ENCODE measurements at places on chromosomes 1 and 21.

DNA sequence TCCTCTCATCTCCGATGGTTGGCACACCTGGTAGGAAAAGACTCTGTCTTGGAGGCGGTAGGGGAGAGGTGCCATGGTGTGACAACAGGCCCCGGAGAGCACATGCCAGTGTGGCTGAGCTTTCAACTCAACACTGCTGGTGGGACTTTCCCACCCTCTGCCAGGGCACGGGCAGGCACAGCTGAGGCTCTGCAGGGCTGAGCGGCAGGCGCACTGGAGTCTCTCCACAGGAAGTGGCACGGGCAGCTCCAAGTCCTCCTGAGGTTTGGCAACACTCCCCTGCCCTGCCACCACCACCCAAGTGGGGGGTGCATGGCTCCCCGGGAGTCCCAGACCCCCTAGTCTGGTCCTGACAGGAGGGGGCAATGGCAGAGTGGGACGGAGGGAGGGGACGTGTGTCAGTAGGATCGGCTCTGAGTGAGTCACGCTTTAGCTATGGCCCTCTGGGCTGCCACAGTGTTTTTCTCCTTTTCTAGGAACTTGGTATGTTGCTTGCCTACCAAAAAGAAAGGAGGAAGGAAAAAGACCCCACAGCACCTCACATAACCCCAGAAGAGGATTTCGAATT lies 27.3 kb upstream of the EVA1B start:
- DNase-seq, result no peak

DNA sequence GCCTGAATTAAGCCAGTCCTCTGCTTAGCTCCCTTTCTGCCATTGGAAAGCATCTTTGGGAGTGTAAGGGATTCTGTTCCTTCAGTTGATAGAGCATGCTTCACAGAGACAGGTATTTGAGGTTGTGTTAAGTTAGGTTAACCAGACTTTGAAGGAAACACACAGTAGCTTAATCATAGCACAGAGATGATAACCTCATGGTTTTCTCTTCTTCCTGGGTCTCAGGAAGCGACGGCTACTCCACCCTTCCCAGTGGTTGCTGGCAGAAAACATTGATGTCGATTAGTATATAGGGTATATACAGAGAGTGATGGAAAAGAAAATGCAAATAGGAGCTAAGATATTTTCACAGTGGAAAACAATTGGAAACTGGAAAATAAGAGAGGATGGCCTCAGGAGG lies 42.0 kb downstream of the S1PR1 start:
- no peak for DNase-seq

DNA sequence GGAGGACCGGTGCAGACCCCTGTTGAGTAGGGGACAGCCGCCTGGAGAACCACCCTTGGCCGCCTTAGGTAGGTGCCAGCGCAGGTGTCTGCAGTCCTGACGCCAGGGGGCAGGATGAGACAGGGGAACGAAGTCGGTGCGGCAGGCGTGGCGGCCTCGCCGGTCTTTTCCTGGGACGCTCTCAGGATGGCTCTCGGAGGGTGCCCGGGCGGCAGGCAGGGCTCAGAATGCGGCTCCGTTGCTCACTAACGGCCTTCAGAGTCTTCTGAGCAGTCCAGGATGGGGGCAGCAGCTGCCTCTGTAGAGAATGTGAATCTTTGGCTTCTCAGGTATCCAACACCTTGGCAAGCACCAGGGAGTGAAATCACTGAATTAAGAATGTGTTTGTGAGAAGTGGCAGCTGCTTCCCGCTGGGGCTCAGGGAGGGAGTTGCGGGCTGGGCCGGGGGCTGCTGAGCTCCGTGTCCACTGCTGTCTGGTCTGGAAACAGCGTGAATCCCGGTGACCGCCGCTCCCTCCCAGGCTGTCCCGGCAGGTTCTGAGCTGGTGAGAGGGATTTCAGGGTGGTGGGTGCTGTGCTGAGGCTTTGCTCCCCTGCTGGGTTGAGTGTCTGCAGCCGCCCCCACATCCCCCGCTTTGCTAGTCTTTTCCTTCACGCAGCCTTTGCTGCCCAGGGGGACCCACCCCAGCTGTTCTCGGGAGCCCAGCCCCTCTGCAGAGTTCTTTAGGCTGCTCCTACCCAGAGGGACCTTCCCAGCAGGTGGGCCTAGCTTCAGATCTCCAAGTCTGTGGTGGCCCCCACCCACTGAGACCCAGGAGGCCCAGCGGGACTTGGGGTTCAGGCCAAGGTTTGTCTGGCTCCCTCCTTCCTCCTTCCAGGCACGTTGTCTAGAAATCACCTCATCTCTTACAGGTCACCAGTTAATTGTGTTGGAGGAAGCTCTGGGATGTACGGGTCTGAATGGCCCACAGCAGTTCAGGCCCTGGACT lies 11.1 kb upstream of the C1orf174 start:
- peak; percentile 90 for DNase-seq

- DNase-seq, result peak; percentile 1
Observed at GRCh38 chr1:37239225-37239740, 205.0 kb upstream of the GRIK3 start.

- DNase-seq, result no peak
Observed at GRCh38 chr1:228286505-228287417, 78.9 kb downstream of the OBSCN start.

DNA sequence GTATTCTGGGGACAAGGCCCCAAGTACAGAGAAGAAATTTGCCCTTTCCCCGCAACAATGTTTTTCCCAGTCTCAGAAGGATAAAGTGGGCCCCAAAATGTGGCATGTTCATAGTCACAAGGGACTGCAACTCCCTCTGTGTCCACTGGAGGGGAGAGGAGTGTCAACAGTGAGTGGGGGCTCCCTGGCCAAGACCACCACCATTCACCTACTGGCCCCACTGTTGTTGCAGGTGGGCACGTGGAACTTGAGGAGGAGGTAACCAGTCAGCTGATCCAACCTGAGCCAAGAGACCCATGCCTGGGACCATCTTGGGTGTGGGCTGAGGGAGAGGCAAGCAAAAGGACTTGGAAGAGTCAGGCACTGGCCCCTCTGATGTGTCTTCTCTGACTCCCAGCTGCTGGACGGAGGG lies 777 bp downstream of the NUDT17 start:
- DNase-seq, result peak; percentile 75

GRCh38 chr1:41849211-41849759 lies 69.4 kb downstream of the HIVEP3 start:
- no peak for DNase-seq

DNA sequence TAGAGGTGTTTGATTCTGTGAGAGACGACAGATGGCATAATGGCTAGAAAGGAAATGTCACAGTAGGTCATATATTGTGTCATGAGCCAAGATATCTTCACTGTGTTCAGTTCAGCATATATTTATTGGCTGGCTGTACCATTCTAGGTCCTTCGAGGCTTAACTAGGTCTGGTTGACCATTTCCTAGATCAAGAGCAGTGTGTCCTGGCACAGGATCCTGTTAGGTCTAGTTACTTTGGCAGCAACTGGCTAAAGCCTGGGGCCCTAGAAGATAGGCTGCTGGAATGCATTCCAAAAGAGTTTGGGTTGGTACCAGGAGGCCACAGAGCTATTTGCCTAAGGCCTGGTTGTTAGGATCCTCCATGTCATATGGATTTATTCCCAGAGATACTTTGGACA lies 20.9 kb downstream of the ZBTB40 start:
- no peak for DNase-seq

DNA sequence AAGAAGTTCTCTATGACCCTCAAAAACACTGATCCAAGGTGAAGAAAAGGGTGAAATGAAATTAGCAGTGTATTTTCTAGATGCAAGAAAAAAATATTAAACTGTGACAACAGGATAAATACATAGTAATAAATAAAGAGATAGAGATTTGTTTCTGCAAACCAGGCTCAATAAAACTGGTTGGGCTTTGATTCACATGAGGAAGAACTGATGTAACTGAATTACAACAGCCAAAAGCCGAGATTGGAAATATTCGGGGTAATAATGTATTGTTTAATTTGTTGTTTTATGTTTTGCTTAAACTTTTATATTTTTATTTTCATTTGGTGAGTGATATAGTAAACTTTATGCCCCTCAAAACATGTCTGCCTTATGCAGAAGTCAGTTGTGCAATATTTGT lies 285.0 kb downstream of the BRINP3 start:
- DNase-seq, result no peak

GRCh38 chr1:33319949-33320618 lies 814 bp downstream of the A3GALT2 start:
- no peak for DNase-seq

DNA sequence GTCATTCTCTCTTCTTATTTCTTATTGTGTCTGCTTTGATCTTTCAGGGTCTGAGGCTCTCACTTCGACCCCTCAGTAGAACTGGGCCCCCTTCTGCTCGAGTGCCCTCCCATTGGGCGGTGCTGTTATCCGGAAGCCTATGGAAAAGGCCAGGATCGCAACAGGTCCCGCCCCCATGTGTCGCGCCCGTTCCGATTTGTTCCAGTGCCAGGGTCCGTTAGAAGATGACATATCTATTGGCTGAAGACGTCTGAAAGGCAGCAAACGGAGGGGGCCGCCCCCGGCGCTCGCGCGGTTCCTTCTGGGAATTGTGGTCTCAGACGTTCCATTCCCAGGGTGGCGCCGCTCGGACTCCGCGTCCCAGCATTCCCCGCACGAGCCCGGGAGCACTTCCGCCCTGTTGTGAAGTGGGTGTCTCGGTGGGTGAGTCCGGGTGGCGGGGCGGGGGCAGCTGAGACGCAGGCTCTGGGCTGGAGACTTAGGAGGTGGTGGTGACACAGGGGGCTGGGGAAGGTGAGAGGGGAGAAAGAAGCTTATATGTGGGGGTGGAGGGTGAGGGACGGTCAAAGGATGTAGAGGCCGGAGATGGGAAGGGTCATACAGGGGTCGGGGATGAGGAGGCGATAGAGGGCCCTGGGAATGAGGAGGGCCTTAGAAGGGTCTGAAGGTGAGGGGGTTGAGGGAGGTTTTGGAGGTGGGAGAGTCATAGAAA lies at the start of gene ZSCAN20:
Gene ZSCAN20 (plus strand): TSS at position 377 of the 712 bp plus-strand sequence. CDS start 6,644 bp downstream, outside the sequence.
- DNase-seq, result peak; percentile 92

GRCh38 chr1:155499953-155500639 lies 62.5 kb downstream of the ASH1L start:
- peak; percentile 33 for DNase-seq

GRCh38 chr1:206878456-206878855 lies 13.0 kb downstream of the IL20 start:
- no peak for DNase-seq

GRCh38 chr21:17782051-17782450 lies 37.1 kb downstream of the C21orf91 start:
- no peak for DNase-seq

GRCh38 chr1:205266611-205267305 lies 39.0 kb downstream of the TMCC2 start:
- no peak for DNase-seq

DNA sequence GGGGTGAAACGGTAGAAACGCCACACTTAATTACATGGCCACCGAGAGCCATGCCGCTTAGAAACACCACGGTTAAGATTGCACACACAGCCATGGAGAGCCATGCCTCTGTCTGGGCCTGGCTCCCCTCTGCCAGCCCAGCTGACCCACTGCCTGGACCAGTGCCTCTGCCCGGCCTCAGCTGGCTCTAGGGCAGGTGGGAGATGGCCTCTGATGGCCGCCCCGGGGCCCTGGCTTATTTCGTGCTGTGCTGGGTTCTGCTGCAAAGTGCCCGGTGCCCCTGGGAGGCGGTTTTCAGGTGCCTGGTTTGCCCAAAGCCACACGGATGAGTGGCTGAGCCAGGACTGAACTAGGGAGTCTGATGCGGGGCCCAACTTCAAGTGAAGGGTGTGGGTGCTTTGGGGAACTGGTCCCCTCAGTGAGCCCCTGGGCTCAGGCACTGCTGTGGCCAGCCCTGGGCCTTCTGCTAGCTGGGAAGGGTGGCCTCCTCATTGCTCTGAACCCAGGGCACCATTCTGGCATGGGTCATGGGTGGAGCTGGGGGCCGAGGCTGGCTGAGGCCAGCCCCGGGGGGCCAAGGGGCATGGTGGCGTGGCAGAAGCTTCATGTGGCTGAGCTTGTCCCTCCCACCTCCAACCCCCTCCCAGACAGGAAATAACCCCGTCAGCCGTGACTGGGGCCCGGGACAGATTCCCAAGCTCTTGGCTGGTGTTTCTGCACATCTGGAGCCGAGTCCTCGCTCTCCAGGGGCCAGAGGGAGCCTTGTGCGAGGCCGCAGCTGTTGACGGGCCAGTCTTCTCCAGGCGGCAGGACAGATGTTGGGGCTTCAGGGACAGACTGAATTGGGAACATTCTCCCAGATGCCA lies 1.9 kb upstream of the GPR153 start:
- DNase-seq, result no peak

- DNase-seq, result no peak
Observed at GRCh38 chr1:107687849-107688753, 276.9 kb downstream of the VAV3 start.

DNA sequence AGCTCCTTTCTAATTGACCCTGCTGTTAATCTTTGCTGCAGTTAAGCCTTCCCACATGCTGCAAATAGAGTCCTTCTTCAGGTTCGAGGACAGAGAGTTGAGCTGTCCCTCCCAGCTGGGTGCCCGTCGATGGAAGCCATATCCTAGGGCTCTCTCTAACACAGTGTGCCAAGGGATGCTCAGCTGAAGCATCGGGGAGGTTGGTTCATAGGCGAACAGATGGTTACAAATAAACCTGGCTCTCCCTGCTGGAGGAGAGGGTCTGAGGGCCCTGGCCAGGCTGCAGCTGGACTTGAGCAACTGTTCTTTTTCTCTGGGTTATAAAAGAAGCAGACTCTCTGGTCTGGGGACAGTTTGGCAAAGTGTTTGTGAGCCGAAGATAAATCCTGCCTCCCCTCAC lies 120.3 kb upstream of the C8B start:
- DNase-seq, result no peak

GRCh38 chr1:115467196-115467595 lies 129.1 kb upstream of the NGF start:
- no peak for DNase-seq

GRCh38 chr1:59298710-59299346 lies 1.9 kb downstream of the FGGY start:
- no peak for DNase-seq

DNA sequence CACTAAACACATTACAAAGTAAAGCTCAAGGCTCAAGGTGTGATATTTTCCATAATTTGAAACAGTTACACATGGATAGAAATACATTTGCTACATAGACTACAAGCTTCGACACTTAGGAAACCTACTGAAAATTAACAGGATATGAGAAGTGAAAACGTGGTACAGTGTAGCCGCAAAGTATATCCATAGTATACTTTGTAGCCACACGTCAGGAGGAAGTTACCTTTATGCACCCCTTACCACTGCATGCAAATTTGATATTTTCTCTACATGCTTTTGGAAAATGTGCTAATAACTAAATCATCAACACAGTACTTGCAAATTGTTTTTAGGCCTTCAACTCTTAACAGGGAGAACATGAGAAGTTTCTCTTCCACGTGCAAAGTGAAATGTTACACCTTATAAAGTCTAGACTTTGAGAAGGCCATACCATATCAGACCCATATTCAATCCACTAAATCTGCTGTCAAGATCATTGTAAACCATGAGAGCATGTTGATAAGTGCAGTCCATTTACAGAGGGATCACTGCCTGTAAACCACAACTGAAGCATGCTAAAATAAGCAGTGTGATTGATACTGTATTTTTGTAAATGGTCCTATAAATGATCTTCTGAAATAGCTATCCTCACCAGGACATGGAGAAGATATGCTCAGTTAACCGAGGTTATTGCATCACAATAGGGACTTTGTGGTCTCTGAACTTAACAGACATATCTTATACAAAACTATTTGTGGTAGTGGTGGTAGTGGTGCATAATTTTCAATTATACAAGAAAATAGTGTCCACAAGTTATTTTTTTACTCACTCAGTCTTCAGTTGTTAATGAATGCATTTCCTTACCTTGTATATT lies 64.7 kb downstream of the VAV3 start:
- no peak for DNase-seq

GRCh38 chr1:40389871-40390560 lies 16.5 kb downstream of the SMAP2 start:
- DNase-seq, result no peak

GRCh38 chr1:200981278-200981677 lies 42.2 kb downstream of the KIF21B start:
- DNase-seq, result no peak

Measured in GM13976 (cell line).